ENCODE measurements at places on chromosomes 4 and X.

DNA sequence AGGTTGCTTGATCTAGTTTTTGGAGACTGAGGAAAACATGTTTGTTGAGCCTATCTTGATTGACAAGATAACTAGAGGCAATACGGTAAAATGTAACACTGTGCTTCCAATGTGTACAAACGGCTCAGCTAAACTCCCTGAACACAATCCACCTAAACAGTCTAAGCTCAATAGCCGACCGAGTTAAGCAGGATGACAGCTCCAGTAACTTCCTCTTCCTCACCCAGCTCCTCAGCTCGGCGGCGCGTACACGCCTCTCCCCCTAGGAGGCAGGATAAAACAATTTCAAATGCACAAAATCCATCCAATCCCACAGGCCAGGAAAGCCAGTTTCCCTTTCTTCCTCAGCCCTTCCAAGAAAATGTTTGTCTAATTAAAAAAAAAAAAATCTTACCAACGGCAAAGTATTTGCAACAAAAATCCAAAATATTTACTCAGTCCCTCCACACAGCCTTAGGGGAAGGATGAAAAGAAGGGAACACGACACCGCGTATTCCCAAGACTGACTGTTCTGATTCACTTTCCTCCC, 1.0 kb downstream of the CNOT6L start:
- DNase-seq: peak; percentile 49

GRCh38 chr4:1400831-1401408, 5.3 kb downstream of the NKX1-1 start:
- DNase-seq: no peak

DNA sequence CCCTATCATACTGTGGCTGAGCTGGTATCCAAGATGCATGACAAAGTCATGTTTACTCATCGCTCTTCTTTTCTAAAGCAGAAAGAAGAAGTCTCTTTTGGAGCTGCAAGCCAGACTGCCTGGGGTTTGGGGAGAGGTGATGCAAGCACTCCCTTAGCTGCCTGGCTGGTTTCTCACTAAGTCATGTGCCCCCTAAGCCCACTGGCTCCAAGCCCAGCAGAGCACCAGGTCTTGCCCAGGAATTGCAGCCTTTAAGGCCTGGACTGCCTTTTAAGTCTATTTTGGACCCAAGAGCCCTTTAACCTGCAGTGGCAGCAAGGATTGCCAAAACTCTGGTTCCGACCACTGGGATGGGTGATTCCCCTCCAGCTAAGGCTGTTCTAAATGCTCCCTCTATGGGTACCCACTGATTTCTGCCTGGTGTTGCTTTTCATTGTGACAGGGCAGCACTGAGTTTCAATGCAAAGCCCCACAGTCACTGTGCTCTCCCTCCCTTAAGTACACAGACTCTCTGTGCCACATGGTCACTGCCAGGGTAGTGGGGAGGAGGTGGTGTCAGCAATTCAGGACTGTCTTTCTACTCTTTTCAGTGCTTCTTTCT, 548.6 kb downstream of the TLL1 start:
- DNase-seq: no peak

GRCh38 chr4:123345935-123346300, 50.7 kb upstream of the SPRY1 start:
- no peak for DNase-seq

- DNase-seq: no peak
These were observed 11.4 kb upstream of the TAPT1 start for GRCh38 chr4:16237715-16238114.

DNA sequence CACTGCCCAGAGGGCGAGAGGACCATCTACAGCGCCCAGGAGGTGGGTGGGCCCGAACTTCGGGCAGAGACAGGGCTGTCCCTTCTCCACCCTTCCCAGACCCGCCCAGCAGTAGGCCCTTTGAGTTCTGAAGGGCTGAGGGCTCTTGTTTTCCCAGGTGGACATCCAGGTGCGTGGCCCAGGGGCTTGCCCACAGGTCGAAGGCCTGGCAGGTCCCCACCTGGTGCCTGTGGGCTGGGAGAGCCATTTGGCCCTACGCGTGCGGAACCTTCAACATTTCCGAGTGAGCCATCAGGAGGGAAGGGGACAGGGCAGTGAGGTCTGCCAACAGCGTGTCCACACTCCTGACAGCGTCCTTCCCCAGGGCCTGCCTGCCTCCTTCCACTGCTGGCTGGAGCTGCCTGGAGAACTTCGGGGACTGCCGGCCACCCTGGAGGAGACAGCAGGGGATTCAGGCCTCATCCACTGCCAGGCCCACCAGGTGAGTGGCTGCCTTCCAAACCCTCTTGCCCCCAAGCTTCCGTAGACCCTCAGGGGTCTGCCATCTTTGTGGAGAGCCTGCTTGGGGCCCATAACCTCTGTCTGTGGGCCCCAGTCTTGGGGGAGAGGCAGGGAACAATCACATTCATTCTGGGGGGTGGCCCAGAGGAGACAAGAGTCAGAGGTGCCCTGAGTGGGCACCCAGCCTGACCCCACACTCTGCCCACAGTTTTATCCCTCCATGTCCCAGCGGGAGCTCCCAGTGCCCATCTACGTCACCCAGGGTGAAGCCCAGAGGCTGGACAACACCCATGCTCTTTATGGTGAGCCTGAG, 6.8 kb downstream of the PLXNB3 start:
- no peak for DNase-seq

DNA sequence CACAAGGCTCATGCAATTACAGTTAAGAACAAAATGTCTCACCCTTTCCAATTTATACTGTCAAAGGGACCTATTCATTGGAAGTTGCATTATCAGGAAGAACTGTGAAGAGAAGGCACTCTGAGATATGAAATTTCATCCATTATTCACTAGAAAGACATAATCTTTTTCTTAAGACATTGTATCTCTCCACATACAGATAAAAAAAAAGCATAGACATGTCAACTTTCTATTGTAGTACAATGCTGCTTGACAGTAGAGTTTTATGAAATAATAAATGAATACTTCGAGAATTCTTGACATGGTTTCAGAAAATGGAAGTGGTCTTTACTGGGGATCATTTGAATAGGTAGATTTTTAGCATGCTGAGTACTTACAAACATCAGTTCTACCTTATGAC, 545.0 kb downstream of the TMA16 start:
- DNase-seq: no peak

DNA sequence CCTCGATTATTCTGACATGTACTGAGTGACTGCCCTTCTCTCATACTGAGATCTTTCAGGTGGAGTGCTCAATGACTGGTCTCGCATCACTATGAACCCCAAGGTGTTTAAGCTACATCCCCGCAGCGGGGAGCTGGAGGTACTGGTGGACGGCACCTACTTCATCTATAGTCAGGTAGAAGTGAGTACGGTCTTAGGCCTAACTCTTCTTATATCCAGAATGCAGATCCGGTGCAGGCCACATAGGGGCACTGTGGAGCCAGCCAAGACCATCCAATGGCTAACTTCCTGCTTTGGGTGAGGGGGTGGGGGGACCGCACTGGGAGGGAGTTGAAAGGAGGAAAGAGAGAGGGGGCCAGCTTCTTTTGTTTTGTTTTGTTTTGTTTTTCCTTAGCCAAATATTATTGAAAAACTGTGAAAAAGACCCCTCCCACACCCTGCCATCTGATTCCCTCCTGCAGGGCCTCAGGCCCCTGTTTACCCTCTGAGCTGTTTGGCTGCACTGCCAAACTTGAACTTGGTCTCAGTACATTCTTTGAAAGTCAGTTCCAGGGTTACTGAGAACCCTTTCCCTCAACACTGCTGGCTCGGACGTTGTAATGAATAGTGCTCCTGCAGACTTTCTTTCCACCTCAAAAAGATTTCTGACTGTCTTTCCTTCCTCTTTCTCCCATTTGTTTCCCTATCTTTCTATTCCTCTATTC, 16.2 kb downstream of the AWAT2 start:
- peak; percentile 21 for DNase-seq

- DNase-seq: no peak
These were observed 75.4 kb downstream of the SH3KBP1 start for GRCh38 chrX:19811807-19812604.

DNA sequence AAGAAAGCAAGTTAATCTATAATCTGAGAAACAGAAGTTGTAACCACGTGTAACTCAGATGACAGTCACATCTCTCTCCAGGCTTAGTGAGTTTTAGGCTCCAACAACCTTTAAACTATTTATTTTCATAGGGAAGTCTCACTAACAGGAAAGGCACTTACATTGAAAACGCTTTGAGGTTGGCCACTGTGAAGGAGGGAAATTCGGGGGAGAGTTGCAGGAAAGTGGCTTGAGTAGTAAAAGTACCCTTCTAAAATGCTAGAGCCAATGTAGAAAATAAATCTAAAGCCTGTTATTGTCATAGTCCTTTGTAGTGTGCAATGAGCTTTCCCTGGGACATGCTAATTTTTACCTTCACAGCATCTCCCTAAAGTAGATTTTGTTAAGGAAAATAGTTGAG, 995 bp upstream of the NFXL1 start:
- no peak for DNase-seq

- DNase-seq: no peak
These were observed 27.1 kb upstream of the SCRG1 start for GRCh38 chr4:173426064-173426463.

GRCh38 chrX:30653415-30654131, at the start of gene GK:
Gene GK, plus strand, starts transcription at chrX:30653423. Its CDS starts 115 bp downstream, at chrX:30653538.
- DNase-seq: no peak

GRCh38 chr4:174352061-174352819, 68.5 kb downstream of the CEP44 start:
- DNase-seq: no peak

DNA sequence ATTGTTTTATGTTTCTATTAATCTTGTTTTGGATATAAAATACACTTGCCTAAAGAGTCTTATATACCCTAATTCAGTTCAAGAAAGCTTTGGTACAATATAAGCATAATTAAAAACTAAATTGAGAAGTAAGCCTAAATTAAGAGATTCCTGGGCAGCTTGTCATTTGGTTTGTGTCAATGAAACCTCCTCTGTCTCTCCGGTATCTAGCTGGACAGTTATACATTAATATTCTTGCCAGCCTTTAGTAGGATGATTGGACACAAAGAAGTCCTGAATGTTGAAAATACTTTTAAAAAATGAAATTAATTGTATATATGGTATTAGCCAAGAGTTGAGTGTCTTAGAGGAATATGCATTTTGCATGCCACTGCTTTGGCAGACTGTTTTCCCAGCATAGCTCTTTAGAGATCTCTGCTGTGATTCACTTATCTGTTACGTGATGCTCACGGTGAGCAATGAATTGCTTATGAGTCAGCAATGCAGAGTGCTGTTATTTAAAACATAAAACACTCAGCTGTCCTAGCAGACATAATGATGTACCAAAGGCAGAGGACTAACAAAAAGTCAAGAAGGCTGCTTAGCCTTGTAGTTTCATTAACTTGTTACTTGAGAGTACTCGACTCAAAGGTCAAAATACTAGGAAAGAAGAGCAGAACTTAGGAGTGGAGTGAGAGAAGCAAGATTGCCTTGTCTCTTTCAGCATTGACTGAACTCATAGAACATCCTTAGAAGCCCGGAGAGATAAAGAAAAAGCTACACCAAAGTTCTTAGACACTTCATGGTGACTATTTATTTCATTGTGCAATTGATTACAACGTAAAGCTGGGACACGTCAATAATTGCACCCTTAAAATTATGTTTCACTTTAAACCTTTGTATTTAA, 1296.1 kb upstream of the PCDH7 start:
- DNase-seq: no peak

DNA sequence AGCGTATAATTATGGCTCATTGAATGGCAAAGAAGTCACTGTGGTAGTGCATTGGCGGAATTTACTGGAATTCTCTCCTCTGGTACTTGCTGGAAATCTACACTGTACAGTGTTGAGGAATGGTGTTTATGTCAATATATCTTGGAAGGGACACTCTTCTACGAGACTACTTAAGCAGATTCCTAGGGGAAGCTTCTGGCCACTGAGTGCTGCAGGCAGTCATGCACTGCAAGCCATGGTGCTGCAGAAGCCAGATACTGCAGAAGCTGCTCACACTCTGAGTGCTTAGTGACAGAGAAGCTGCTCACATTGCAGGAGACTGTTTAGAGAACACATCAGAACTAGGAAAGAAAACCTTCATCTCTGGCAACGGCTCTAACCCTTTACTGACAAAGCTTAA, 725.0 kb downstream of the CCSER1 start:
- DNase-seq: no peak

GRCh38 chrX:12439416-12439815, 301.1 kb downstream of the FRMPD4 start:
- DNase-seq: no peak

DNA sequence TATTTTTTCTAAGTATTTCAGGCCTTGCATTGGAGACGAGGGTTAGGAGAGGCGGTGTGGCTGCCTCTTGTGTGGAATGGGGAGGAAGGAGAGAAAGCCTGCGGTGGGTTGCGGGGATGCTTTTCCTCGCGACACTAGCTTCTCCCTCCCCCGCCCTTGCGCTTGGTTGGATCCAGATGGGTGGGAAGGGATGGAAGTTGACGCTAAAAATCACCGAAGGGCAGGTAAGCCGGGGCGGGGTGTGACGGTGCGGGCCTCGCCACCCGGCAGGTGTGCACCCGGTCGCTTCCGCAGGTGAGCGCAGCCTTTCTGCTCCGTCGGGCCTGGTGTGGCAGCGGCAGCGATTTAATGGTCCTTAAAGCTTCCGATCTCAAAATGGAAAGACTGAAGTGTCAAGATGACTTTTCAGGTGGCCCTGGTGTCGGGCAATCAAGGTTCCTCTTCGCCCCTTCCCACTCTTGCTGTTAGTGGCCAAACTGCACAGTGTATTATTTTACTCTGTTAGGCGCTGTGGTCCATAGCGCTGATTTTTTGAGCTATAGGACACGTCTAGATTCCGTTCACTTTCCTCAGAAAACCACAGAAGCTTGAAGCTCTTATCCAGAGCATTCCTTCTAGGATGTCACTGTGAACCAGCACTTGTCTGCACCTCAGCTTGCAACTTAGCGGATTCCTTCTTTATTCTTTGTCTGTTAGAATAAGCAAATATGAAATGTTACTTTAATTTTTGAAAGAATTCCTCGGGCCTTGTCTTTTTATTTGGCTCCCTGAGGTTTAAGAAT, 765 bp downstream of the ENOPH1 start:
- DNase-seq: peak; percentile 34

DNA sequence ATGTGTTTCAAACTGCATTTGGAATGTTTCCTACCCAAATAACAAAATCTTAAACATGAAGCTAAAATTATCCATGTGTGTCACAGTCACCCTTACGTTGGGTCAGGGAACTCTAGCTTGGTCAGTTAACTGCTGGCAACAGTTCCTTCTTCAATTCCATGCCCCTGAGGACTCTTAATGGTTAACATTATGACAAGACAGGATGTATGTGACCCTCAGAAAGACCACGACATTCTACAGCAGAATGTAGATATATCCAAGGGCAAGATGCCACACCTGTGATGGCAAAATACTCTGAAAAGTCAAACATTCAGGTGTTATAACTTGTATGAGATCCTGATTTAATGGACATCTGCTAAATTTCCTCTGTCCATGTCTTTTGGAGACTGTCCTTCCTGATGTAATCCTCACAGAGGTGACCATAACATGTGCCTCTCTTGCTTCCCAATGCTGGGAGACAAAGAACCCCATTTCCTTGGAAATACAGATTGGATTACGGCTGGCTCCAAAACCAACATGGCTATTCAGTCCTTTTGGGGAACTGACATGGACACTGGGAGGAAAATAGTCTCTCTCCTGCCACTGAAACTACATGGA, 39.1 kb downstream of the YTHDC1 start:
- DNase-seq: no peak

Data from NCI-H1436 (cell line).